Stimulated activated CD8-positive, alpha-beta memory T cell treated with anti-CD3 and anti-CD28 coated beads, Interleukin-12 subunit alpha, Interleukin-12 subunit beta, amount 100 ng/mL, for 4 hours (primary cell): ENCODE measurements at places on chromosomes 4 and X.

GRCh38 chr4:79636991-79637390 lies 229.0 kb upstream of the GK2 start:
- DNase-seq: no peak

GRCh38 chrX:120251471-120252011 lies 929 bp downstream of the ZBTB33 start:
- no peak for DNase-seq

DNA sequence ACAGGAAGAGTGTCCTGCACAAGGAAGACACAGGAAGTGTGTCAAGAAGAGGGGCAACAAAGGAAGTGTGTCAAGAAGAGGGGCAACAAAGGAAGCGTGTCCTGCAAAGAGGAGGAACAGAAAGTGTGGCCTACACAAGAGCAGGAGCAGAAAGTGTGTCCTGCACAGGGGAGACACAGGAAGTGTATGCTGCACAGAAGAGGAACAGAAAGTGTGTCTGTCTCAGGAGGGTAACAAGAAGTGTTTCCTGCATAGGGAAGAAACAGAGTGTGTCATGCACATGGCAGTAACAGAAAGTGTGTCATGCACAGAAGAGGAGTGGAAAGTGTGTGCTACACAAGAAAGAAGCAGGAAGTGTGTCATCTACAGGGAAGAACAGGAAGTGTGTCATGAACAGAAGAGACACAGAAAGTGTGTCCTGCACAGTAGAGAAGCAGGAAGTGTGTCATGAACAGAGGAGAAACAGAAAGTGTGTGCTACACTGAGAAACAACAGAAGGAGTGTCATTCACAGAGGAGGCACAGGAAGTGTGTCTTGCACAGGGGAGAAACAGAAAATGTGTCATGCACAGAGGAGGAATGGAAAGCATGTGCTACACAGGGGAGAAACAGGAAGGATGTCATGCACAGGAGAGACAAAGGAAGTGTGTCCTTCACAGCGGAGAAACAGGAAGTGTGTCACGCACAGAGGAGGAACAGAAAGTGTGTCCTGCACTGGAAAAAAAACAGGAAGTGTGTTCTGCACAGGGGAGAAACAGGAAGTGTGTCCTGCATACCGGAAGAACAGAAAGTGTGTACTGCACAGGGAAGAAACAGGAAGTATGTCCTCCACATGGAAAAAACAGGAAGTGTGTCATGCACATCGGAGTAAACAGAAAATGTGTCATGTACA lies 526.4 kb upstream of the PRKX start:
- no peak for DNase-seq

DNA sequence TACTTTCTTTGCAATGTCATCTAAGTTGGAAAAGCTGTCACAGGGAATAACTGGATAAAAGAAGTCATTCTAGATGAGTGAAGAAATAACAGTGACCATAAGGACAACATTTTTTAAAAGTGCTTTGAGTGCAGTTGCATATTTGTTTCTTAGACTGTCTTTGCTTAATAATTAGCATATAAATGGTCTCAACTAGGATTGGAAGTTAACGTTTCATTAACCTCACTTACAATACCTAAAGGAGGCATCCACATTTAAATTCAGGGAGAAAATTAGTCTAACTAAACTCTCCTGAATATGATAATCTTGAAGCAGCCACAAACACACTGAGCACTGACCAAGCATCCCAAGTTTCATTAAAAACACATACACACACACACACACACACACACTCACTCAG lies 780.7 kb downstream of the PCDH18 start:
- no peak for DNase-seq

DNA sequence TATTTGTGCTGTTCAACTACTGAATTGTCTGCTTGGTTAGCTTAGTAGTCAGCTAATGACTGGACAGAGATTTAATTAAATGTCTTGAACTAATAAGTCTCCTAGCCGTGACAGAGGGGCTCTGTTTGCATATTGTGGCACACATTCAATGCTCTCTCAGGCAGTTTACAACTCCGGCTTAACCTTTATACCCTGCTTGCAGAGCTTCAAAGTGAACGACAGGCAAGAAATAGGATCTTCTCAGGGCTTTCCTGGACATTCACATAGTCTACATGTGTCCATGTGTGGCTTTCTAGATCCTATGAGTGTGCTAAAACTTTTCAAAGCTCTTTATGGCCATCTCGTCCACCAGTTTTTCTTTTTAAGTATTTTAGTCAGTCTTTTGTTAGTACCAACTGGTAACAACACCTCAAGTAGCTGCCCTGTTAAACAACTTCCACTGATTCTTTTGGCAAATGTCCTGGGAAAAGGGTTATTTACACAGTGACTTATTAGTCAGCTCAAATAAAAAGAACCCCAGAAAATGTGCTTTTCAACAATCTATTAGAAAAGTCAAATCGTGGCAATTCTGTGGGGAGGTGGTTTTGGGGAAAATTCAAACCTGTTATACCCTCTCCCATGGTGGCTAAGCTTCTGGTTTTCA lies 28.6 kb downstream of the OR13H1 start:
- DNase-seq: no peak

DNA sequence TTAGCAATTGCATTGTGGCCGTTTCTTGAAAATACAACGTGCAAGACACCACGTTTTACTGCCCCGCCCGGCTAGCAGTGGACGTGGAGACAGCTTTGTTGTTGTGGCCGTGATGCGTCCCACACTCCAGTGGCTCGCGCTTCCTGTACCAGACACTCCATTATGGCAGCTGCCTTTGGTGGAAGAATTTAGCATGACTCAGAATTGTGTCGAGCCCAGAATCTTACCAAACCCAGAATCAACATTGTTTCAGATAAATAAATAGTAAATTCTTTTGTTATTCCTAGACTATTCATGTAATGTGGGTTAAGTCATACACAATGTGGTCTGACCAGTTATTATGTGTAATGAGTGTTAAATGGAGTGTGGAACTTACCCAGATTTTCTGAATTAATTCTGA lies 25.3 kb upstream of the S100P start:
- DNase-seq: no peak

GRCh38 chr4:164109503-164109902 lies 615.0 kb downstream of the TMA16 start:
- no peak for DNase-seq
